ENCODE measurements at places on chromosomes 2 and 18.

DNA sequence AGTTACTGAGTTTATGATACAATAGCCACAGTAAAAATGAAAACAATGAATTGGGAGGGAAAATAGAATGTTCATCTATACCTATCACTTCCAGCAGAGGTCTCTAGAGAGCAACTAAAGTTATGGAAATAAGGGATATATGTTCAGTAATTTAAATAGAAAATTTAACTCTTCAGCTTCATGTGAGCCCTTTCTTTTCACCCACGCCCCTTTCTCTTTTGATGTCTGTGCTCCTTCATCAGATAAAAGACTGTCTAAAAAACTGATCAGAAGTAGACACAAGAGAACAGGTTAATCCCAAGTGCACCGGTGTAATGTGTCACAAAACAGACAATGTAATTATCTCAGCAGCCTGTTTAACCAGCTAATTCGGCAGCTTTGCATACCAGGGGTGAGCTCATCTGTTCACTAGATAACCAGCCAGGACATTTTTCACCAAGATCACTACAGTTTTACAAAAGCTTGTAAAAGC, 238.5 kb upstream of the ERBB4 start:
- no peak for DNase-seq

- peak; percentile 8 for DNase-seq
These were observed 323.7 kb downstream of the ARHGAP15 start for GRCh38 chr2:143452817-143453451.

GRCh38 chr2:60621688-60622429, 68.4 kb upstream of the BCL11A start:
- DNase-seq = no peak

DNA sequence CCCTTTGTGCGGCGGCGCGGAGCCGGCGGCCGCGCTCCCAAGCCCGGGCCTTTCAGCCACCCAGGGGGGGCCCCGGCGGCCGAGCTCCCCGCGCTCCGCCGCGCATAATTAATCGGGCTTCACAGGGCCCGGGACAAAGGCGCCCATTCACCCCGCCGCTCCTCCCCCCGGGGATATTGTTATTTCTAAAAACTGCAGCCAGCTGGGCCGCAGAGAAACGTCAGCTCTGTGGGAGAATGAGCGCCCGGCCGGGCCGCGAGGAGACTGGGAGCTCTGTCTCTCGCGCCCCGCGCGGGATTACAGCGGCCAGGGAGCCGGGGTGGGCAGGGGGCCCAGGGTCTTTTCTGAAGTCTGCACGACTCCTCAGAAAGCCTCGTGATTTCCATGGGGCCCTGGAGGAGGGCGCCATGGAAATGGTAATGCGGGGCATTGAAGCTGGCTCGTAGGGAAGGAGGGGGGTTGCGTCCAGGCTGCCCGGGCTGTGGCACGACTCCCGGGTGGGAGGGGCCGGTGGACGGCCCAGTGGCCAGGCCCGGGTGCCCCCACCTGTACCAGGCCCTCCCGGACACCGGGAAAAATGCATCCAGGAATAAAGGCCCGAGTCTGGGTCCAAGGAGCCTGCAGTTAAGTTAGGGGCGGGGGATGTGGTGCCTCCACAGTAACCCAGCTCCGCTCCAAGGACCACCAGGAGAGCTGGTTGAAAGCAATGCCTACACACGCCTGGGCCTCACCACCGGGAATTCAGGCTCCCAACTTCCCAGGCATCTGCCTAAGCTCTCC, 125.3 kb downstream of the ZFP36L2 start:
- DNase-seq = no peak

GRCh38 chr2:53711271-53711780, 56.3 kb upstream of the CHAC2 start:
- DNase-seq = no peak

DNA sequence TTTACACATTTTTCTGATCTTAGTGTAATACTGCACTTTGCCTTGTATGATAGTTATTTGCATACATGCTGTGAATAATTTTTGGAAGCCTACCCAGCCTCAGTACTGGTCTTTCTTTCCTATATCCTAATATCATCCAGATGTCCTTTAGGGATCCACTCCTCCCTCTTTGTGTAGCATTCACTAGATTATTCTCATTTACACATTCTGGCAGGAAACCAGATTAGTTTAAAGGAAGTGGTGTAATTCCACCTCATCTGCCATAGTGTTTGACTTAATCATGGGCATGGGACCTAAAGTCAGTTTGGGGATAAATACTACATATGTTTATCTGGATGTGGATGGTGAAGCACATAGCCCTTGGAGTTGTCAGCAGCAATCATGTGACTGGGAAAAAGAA, 444.9 kb upstream of the MAP2 start:
- DNase-seq = no peak

GRCh38 chr18:52636536-52636935, 296.5 kb downstream of the DCC start:
- DNase-seq = no peak

All from stimulated activated CD8-positive, alpha-beta memory T cell treated with anti-CD3 and anti-CD28 coated beads, Interleukin-7, amount 100 ng/mL, for 1 hour (primary cell).